Renal cortex interstitium (tissue), 15 donors: ENCODE measurements at places on chromosomes 7 and 10. TPM values are rescaled to one million over a fixed set of nuclear protein-coding genes. Genes with fewer than 3 reads are reported as not detected.

- DNase-seq = no peak
These were observed 72.0 kb downstream of the C10orf143 start for GRCh38 chr10:130038611-130039109.

Gene SEMA3D
- 46.1 TPM for polyA plus RNA-seq

DNA sequence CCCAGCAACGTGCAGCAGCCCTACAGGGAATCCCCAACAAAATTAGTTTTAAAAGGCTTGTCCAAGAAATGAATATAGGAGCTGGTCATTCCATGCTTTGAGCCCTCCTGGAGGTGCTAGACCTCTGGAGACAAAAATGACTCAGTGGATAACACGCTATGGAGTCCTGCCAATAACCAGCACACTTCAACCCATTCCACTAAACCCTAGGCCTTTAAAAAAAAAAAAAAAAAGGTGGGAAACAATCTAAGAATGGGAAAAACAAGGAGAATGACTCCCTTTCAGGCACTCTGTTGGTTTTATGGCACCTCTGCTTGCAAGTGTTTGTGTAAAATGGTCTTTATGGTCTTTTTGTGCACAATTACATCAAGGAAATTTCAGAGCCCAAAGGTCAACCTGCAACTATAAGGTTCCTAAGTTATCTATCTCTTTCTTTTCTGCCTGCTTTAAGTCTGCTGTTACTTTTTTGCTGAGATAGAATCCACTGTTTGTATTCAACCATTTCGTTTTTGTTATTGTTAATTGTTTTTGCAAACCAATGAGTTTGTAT, 21.3 kb downstream of the AVL9 start:
- DNase-seq = no peak

Gene PNLIP
- not detected for polyA plus RNA-seq

GRCh38 chr7:48158404-48158803, 12.9 kb upstream of the ABCA13 start:
- no peak for DNase-seq

Gene DIP2C
- 20.7 TPM for polyA plus RNA-seq

DNA sequence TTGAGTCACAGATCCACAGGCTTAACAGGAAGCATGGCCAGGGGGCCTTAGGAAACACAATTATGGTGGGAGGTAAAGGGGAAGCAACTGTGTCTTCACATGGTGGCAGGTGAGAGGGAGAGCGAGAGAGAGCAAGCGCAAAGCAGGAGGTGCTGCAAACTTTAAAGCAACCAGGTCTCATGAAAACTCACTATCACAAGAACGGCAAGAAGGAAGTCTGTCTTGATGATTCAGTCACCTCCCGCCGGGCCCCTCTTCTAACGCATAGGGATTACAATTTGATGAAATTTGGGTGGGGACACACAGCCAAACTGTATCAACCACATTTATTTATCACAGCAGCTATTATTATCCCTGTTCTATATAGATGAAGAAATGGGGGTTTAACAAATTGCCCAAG, 201.6 kb downstream of the DPP6 start:
- no peak for DNase-seq

GRCh38 chr7:100545360-100546128, 6.5 kb downstream of the AGFG2 start:
- no peak for DNase-seq

Gene TIAL1
- 145 TPM for polyA plus RNA-seq

DNA sequence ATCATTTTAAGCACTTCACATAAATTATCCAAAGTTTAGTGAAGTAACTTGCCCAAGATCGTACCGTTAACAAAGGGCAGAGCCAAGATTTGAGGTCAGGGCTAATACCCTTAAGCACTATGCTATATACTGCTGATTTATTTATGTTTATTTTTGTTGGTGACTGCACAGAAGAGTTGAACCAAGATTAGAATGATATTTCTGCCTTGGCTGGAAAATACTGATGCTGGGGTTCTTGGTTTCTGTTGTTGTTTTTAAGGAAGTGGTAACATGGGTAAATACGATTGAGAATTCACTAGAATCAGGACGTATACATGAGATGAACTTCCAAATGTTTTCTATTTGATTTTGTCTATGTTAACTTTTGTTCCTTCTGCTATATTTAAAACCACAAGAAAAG, 9.3 kb downstream of the ADD3 start:
- DNase-seq = no peak

Gene CDC14C
- 0.04 TPM for polyA plus RNA-seq

Gene STN1
- 24.3 TPM for polyA plus RNA-seq

DNA sequence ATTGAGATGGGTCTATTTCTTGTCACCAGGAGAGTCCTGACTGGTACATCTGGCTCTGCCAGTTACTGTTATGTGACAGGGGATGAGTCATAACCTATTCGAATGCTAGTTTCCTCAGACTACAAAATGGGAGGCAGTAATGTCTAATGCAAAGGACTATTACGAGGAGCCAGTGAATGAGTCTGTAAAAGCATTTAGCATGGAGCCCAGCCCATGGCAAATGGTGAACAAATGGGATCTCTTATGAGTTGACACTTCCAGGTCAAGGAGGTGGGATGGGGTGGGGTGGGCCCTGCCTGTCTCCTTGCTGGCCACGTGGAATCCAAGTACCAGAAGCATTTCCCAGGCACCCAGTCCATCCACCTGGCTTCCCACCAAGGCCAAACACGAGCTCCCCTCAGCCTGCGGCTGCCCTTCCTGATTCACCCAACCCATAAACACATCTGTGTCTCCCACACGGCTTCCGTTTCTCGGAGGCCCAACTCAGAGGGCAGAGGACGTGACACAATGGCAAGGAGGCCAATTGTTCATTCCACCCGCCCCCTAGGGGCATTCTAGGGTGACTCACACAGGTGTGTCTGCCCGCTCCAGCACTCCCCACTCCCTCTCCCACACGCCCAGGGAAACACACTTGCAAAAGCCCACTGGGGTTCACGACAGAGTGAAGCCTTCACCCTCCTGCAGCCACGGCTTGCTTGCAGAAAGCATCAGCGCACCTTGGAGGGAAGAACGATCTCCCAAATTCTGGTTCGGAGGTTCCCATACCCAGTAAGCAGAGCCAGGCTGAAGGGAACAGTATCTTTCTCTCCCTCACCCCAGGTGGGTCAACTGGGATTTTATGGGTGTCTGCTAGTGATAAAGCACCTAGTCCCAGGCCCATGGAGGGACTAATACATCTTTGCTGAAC, 109.8 kb downstream of the SH3PXD2A start:
- DNase-seq = no peak

GRCh38 chr7:133054162-133054840, 27.6 kb downstream of the CHCHD3 start:
- DNase-seq = no peak

Gene FAM107B
- 121 TPM for polyA plus RNA-seq

Gene ZNF25
- polyA plus RNA-seq = 14.2 TPM

DNA sequence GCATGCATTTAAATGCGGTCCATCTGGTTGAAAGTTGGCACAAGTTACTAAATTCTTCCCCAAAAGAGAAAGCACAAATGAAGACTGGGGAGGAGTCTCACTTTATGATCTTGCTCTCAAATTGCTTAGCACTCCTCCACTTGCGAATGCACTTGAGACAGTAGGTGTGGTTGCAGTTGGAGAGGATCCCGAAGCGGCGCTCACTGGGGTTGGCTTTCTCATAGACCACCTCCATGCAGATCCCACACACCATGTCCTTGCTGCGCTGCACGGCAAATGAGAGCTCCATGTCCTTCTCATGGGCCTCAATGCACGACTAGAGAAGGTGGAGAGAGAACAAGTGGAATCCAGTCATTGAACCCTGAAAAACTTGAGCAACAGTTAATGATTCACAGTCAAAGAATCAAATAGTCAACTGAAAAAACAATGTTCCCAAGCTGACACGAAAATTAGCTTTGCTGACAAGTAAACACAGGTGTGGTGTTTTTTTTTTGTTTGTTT, 22.7 kb downstream of the MKRN1 start:
- no peak for DNase-seq

DNA sequence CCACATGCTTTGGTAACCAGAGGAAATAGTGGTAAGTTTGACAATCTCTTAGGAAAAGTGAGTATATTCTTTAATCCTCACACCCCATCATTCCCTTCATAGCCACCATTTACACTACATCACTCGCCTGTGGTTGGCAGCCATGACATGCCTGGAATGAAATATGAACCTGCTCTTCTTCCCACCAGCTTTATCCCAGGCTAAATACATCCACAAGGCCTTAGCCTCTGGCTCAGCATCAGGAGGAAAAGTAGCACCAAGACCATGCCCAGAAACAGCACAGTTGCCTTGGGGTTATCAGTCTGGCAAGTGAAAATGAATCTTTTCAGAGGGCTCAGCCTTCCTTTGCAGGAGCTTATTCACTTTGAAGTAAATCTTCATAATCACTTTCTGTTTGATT, 40.3 kb downstream of the SGCE start:
- no peak for DNase-seq
